Fibroblast of villous mesenchyme (primary cell): ENCODE measurements at places on chromosomes 12 and 14. TPM values are rescaled to one million over a fixed set of nuclear protein-coding genes. Genes with fewer than 3 reads are reported as not detected.

AKAP3 gene
- total RNA-seq, result 0.64 and 1.3 TPM in 2 replicates

KLRB1 gene
- total RNA-seq, result not detected in 2 replicates

WDR20 gene
- total RNA-seq, result 14.7 and 15.1 TPM in 2 replicates

CPNE6 gene
- not detected in 2 replicates for total RNA-seq
